ENCODE measurements at places on chromosomes 11 and 22.

- DNase-seq: no peak
These were observed 373.4 kb downstream of the JRKL start for GRCh38 chr11:96763244-96763643.

DNA sequence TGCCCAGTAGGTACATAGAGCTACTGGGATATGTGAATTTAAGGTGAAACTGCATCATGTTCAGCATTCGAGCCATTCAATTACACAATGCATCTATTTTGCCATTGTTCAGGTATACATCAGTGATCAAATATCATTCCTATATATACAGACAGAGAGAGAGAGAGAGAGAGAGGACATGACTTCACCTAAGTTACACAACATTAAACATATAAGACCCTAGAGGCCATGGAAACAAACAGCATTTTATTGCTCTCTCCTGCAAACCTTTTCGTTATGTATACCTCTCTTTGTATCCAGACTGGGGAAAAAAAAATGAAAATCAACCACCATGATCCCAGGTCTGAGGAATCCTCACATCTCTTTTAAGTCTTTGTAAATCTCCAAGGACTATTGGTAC lies 1829.1 kb downstream of the LRRC4C start:
- DNase-seq: no peak

GRCh38 chr11:94974178-94974577 lies 669 bp downstream of the KDM4D start:
- no peak for DNase-seq

- no peak for DNase-seq
These were observed 43.8 kb upstream of the LYVE1 start for GRCh38 chr11:10611979-10612862.

- no peak for DNase-seq
These were observed 94.3 kb upstream of the BMAL1 start for GRCh38 chr11:13183094-13183825.

- DNase-seq: no peak
These were observed 186.0 kb upstream of the CNTN5 start for GRCh38 chr11:98834776-98835175.

DNA sequence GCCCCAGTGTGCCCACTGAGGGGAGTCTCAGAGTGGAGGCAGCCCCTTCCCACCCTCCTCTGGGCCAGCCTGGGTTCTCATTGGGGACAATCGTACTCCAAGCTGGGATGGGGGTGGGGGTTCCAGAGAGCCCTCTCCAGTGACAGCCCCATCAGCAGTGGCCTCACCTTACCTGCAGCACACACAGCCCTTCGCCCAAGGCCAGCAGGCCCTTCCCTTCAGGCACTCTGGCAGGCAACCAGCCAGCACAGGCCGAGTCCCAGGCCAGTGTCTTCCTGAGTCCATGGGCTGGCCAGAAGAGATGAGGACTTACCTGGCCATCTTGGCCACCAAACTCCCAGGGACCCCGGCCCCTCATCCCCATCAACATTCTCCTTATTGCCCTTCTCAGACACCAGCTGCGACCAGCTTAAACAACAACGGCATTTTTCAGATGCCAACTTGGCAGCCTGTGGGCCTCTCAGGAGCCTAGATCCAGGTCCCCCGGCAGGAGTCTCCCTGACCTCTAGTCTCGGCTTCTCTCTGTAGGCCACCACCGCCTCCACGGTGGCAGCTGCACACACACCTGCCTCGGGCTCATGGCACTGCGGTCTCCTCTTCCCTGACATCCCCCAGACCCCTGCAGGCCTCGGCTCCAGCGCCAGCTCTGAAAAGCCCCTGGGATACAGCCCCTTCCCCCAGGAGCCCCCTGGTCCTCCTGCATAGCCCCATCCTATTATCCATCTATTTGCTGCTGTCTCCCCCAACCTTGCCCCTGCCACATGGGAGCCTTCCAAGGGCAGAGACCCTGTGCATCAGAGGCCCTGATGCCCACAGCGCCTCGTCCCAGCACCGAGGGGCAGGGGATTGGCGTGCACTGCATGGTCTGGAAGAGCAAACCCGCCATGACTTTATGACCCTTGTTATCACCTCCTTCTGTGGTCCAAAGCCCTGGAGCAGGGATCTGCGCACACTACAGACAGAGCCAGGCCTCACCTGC lies 111.2 kb upstream of the FGF3 start:
- no peak for DNase-seq

- peak; percentile 55 for DNase-seq
These were observed 62.0 kb upstream of the UCP3 start for GRCh38 chr11:74070723-74071492.

- DNase-seq: no peak
These were observed 6.2 kb downstream of the USH1C start for GRCh38 chr11:17538054-17538453.

DNA sequence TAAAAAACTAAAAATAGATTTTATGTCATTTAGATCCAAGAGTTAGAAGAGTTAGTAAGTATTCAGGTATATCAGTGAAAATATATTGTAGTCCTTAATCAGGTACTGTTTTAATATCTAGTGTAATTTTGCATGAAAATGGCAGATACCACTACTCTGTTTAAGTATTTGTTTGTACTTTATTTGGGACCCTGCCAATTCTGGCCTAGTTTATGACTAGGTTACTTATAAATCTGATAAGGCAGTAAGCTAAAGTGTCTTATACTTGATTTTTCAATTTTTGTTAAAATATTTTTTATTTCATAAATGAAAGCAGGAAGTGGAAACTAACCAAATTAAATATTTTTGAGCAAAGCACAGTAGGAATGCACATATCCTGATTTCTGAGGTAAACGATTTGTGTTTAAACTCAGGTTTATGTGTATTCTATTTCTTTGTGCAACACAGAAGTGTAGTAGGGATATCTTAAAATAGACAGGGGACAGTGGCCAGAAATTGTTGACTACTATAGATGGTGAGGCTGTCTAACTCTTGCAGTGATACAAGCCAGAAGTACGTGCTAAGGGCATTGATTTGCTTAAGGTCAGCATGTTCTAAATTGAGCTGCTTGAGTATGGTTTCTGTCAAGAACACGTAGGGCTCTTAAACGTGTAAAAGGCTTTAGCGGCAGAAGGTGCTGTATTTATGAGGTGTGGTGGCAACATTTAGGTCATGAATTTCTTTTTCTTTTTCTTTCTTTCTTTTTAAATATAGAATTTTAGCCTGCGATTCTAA lies 34.0 kb downstream of the HIPK3 start:
- DNase-seq: no peak

GRCh38 chr22:19998232-19998951 lies 18.2 kb downstream of the ARVCF start:
- DNase-seq: no peak

- DNase-seq: peak; percentile 88
These were observed 9.9 kb downstream of the GVQW3 start for GRCh38 chr11:76391021-76391420.
